Skeletal muscle tissue (tissue), 5 donors: ENCODE measurements at places on chromosomes 3 and 15. TPM values are rescaled to one million over a fixed set of nuclear protein-coding genes. Genes with fewer than 3 reads are reported as not detected.

FMN1 gene
- total RNA-seq = 3.7 TPM

GOLGA8S gene
- not detected for total RNA-seq

ESYT3 gene
- 14.1 TPM for total RNA-seq

MLF1 gene
- 57.9 TPM for total RNA-seq

IFT57 gene
- 11.5 TPM for total RNA-seq

IGF2BP2 gene
- 26.6 TPM for total RNA-seq

SNTN gene
- total RNA-seq = not detected

FEZF2 gene
- total RNA-seq = not detected

WDR93 gene
- total RNA-seq = not detected

ECE2 gene
- not detected for total RNA-seq

ST3GAL6 gene
- total RNA-seq = 14.1 TPM

UBE2Q2 gene
- 53.2 TPM for total RNA-seq

ITPKA gene
- not detected for total RNA-seq
